ENCODE measurements at places on chromosomes 6 and 20.

DNA sequence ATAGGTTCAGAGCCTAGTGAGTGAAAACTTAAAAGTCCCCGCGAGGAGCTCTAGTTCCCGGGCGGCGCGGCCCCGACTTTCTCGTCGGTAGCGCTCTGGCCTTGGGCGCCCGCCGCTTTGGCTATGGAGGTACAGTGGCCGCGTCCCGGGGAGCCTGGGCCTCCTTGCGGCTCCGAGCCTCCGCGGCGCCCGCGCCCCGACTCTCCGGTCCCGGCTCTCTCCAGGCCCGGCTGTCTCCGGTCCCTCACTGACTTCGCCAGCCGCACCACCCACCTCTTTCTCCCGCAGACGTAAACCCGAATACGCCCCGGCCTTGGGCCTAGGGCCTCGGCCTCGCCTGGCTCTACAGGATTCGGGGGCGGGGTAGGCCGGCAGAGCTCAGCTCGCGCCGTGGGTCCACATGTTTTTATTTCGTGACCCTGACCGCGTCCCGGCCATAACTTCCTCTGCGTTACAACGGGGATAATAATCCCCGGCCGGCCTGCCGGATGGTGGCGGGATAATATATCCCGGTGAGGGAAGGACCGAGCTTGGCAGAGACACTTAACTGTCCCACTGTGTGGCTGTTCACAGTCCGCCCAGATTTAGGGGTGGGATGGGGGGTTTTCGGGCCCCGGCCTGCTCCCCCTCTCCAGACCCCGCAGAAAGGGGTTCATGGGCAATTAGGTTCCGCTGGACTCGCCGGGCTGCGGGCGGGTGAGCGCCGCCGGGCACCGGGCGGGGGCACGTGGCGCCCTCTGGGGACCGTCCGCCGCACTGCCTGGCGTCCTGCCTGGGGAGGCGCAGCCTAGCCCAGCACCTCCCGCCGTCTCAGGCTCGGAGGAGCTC is 10.0 kb upstream of the TBX18 start:
- DNase-seq = no peak

- DNase-seq = no peak
These were observed 22.8 kb downstream of the VGLL2 start for GRCh38 chr6:117288083-117288715.

DNA sequence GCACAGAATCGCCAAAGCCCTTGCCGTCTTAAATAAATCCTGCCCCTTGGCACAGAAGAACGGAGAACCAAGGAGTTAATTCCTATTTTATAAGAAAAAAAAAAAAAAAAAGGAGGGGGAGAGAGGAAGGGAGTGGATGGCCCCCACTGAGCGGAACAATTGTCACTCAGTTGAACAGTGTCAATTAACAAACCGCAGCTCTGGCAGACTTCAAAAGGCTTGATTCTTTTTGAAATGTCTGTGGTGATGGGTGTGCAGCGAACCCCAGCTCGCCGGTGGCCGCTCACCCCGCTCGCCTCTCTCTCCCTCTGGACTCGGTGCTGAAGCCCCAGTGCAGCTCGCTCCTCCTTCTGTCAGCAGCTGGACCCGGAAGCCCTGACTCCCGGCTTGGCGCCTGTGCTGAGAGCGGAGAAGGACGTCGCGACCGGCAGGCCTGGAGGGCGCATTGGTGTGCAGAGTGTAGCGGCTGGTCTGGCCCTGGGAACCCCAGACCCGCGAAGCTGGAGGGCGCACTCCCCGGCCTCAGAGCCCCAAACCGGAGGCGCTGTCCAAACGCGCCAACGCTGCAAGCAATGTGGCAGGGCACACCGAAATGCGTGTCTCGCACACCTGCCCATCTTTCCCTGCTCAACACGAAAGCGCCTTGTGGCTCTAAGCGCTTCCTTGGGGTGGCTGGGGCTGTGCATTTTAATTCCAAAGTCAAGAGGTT is 3.4 kb downstream of the LINC00237 start:
- no peak for DNase-seq

DNA sequence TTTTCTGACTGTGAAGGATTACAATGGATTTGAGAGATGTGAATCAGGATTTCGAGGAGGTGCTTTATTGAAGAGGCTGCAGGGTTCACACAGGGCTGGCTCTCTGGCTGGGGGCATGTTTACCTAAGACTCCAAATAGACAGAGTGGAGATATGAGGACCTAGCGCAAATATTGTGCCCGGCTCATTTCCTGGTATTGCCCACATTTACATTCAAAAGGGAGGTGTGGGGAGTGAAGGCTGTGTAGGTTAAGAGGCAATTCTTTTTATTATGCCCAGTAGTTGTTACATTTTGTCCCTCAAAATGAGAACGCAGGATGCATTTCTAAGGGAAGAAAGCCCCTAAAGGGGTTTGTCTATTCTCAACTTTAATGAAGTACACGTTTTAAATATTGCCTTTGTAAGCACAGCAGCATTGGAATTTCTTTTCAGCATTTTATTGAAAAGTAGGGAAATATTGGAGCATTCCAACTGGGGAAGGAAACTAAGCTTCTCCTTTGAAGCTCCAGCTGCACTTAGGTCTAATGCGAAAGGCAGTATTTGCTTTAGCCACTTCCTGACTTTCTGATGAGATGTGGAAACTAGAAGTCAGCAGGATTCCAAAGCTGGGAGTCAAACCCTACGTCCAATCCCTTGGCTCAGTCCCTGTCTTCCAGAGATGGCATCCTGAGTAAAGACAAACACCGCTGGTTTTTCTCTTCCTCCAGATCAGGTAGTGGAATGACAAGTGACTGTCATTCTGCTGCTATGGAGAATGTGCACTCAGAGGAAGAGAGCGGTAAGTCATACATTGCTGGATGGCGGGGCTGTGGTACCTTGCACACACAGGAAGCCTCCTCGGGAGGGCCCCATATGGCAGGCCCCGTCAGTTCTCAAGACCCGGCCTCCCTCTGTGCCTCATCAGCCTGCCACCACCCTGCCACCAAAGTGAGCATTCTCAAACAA is 70.7 kb downstream of the MYB start:
- no peak for DNase-seq

- DNase-seq = no peak
These were observed 76.0 kb upstream of the SHLD1 start for GRCh38 chr20:5674176-5674660.

DNA sequence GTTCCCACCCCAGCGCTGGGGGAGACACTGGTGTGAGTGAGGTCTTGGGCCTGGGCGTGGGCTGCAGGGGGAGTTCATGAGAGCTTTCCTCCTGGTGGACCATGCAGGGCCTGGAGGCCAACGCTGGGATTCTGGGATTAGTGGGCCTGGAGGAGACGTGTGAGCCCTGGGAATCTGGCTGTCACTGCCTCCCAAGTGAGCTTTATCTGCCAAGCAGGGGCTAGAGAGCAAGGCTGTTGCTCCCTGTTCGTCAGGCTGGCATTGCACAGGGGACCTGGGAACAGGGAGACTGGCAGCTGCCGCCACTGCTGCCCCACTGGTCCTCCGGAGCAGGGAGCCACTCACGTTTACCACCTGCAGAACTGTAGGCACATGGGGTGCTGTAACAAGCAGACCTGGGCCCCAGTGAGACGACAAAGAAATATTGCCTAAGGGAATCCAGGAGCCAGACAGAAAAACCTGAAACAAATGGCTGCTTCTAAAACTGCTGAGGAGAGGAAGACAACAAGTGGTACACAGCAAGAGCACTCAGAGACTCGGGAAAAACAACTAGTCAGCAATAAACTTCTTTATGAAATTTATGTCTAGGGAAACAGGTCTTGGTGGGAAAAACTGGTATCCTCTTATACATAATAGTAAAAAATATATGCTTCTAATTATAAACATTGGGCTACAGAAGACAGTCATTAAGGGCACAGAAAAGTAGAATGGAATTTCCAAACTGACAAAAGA is 45.2 kb downstream of the PPP1R3G start:
- DNase-seq = no peak
